ENCODE measurements at places on chromosomes 13 and 19.

DNA sequence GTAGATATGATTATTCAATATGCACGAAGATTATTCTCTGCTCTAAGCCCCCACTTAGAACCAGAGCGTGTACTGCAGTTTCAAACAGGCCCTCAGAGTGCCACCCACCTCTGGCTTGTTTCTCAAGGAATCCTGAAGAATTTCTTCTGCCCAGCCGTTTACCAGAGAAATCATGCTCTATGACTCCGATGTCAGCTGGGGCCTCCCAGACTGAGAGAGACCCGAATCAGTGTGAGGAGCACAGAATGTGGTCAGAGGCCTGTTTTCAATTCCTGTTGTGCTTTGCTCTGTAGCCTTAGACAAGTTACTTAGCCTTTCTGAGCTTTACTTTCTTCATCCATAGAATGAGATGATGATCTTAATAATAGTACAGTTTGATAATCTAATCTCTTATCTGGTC is 5.5 kb downstream of the PNMA8C start:
- DNase-seq, result no peak

GRCh38 chr19:50549927-50550593 is 18.2 kb downstream of the LRRC4B start:
- no peak for DNase-seq

DNA sequence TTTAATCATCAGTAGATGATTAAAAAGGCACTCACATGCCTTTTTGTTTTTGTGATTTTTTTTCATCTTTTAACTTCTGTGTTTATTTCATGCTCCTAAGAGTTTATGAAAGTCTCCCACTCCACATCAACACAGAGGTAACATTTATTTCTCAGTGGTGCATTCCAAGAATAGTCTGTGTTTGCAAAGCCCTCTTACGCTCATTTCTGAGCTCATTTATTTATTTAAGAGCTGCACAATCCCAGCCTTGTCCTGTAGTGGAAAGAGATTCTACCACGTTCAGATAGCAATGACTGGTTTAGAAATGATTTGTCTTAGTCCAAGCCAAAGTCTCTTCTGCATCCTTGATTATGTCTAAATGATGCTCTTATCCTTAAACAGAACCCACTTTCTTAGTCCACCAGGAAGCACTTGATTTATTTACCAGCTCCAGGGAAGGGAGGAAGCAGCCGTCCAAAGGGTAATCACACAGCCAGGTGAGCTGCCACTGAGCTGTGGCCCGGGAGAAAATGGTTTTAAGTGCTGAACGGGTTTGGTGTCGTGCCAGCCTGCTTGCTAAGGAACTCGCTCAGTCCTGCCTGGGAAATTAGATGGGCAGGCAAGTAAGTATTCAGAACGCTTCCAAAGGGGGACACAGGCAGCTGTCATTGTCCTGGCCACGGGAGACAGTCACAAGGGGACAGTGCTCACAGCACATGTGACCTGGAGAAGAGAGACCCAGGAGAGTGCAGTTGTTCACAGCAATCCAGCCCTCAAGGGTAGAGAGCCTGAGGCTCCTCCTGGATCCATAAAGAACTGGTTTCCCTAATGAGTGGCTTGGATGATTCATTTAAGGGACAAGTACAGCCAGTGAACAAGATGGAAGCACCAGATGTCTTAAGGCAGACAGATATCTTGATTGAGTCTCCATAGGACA is 131.8 kb upstream of the WASF3 start:
- no peak for DNase-seq

GRCh38 chr13:92827503-92827902 is 399.1 kb upstream of the GPC6 start:
- no peak for DNase-seq

GRCh38 chr13:103200118-103200885 is 134.1 kb upstream of the SLC10A2 start:
- DNase-seq, result no peak

DNA sequence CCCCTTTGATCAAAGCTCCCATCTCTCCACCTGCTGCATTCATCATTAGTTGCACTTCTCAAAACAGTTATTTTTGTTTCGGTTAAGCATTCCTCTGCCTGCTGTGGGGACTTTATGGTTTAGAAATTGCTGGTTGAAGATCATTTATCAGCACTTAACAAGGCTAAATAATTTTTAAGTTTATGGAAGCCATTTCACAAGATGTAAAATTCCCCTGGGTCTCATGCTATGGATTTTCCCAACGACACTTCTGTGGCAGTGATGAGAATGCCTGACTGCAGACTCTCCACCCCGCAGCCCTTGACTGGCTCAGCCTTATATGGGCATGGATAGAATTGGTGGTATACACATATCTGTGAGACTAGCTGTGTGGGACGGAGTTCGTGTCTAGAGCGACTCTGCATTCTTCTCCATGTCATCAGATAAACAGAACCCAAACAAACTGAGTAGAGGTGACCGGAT is 52.8 kb downstream of the COL4A2 start:
- no peak for DNase-seq

DNA sequence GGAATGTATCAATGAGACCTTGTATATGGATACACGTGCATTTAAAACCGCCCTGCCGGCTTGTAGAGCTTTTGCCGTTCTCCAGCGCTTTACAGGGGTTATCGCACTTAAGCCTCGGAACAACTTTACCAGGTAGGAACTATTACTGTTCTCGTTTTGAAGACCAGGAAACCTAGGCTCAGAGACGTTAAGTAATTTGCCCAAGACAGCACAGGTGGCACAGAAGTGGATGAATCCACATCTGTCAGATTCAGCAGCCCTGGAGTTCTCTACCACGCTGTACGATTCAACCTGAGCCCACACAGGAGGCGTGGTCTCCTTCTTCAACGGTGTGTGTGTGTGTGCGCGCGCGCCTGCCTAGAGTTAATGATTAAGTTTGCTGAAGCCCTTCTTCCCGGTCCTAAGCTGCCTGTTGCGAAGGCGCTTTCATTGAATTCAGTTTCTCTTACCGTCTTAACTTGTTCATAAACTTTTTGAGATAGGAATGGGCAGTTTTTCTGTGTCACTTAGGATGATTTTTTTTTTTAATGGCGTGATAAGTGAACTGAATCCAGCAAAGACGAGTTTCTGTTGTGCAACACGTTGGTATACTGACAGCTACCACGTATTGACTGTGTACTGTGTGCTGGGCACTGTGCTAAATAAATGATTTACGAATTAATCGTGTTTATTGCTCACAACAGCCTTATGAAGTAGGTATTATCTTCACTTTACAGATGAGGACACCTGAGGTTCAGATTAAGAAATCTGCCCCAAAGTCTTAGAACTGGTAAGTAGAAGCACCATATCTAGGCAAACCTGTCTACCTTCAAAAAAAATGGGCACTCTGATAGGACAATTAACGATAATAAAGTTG is 67.4 kb downstream of the KCNRG start:
- DNase-seq, result peak; percentile 71

GRCh38 chr19:45250216-45250831 is 747 bp upstream of the MARK4 start:
- no peak for DNase-seq

- DNase-seq, result no peak
Measured at GRCh38 chr13:50609011-50609410, 234.5 kb downstream of the DLEU7 start.

DNA sequence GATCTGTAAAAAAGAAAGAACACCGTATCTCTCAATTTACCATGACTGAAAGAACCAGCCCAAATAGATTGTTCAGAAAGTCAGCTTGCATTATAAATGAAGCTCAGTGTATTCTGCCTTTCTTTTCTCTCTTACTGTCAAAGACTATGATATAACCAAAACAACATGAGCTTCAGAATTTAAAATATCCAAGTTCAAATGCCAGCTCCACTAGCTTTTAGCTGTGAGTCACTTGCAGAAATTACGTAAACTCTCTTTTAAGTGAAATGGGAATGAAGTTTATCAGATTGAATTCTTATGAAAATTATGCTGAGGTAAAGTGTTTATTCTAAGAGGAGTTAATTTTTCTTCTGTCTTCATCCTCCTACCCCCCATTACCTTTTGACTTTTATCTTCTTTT is 20.0 kb upstream of the POSTN start:
- DNase-seq, result no peak

Data from CD8-positive, alpha-beta T cell (primary cell).